Cerebellar nuclear complex (tissue), 1 donor: ENCODE measurements at places on chromosomes 4 and X.

GRCh38 chr4:121485190-121485804 lies 104.5 kb upstream of the QRFPR start:
- DNase-seq, result no peak

DNA sequence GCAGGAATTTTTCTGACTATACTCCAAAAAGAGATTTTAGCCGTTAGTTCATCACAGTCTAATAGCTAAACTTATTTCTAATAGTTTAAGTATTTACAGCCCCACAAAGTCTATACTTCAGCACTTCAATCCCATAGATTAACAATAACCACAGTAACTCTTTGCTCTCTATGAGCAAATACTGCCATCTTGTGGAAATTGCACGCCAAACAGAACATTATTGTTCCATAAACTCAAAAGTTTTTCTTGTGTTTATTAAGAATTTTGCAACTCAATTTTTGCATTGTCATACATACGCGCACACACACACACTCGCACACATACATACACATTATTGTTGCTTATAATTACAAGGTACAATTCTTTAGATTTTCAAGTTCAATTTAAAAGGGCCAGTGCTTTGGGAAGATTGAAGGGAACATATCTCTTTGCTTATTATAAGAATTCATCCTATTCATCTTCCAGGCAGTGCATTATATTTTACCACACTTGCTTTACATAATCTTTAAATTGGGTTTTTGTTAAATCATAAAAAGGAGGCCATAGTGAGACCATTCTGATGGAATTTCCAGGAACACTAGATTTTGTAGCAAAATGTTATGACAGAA lies 63.8 kb upstream of the ATOH1 start:
- no peak for DNase-seq

DNA sequence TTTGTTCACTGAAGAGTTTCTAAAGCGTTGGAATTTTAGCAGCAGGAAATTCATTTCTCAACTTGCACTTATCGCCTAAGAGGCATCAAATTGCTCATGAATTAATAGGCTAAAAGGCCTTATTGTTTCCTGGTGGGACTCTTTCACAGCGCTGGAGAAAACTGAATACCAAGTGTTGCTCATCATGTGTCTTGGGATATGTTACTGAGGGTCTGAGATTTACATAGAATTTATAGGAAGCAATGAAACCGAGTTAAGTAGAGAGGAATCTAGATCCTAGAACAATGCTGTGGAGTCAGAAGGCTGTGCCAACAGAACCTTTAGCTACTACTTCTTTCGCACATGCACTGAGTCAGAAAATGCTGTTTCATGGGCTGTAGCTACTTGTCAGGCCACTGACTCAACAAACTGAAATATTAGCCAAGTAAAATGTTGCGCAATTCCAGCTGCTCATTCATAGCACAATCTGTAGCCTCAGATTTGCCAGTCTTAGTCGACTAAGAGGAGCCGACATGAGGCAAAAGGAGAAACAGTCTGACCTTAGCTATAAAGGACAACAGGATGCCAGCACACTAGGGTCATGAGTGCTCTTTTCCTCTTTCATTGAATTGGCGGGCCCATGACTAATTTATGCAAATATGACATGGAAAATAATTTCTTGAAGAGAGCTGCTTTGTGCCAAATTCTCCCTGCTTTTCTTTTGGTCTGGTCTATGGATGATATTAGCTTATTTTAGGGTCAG lies 35.9 kb upstream of the CXCL8 start:
- no peak for DNase-seq

DNA sequence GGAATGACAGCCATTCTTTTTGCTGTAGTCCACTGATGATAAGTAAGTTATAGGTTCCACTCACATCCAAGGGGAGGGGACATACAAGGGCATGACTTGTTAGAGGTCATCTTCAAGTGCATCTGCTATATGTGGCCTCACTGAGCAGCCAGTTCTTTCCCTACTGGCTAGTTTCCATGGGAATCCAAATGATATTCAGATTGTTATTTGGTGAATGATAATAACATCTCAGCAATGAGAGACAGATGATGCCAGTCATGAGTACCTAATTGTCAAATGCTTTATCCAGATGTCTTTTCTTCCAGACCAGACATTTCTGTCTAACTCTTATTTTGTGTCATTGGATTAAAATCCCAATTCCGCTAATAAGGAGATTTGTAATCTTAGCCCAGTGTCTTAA lies 460.4 kb upstream of the BOD1L1 start:
- no peak for DNase-seq

- DNase-seq, result no peak
These were observed 446.3 kb downstream of the TRAM1L1 start for GRCh38 chr4:116639070-116639577.

- DNase-seq, result no peak
These were observed 280.8 kb upstream of the NOCT start for GRCh38 chr4:138734746-138735145.

- DNase-seq, result no peak
These were observed 237.2 kb downstream of the FAT4 start for GRCh38 chr4:125551967-125552366.

DNA sequence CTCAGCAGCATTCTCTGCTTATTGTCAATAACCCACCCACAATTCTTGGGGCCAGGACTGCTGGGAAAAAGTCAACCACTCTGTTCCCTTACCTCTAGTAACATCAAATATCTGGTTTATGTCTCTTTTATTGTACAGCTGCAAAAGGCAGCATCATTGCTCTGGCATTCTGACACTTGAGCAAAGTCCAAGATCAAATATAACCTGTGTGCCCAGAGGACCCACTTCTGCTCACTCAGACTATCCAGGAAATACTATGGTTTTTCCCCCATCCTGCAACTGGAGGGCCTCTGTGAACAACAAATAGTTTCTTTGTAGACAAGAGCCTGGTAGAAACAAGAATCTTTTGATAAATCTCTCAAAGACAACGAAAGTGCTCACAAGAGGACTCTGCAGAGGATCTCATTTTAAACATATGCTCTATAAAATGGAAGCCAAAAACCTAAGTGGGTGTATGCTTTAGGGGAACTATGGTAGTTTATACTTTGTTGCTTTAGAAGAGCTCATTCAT lies 154.7 kb downstream of the RAB28 start:
- no peak for DNase-seq

DNA sequence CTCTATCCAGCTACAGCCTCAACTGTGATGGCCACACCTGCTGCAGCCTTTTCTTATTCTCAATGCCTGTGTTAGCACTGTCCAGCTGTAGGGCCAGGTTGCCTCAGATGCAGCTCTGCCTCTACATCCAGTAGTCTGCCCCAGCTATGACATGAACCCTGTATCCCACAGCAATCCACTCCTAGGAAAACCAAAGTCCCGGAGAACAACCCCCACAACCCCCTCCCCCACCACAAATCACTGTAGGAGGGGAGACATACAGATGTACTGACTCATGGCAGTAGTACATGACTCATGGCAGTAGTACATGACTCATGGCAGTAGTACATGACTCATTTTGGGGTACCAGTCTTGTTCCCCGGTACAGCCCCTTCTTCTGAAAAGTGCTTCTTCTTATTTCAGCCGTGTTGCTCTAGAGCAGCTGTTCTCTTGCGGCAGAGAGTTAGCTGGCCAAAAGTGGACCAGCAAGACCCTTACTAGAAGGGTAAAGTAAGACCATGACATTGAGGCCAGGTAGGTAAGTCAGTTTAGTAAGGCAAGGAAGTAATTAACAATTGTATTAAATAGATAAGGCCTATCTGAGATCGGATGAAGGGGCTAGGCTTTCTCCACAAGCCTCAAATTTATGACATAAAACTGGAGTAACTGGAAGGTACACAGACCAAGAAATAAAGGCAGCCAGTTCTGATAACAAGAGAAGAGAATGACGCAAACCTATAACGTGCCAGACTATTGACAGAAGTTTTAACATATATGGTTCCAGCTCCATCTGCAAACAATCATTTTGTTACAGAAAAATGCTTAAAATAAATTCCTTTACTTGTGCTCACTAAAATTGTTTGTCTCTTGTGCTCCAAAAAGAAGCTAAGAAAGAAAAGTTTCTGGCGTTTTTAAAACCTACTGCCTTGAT lies 221.4 kb downstream of the TACR3 start:
- no peak for DNase-seq

- DNase-seq, result no peak
These were observed 52.8 kb downstream of the FAM47C start for GRCh38 chrX:37060999-37061398.

DNA sequence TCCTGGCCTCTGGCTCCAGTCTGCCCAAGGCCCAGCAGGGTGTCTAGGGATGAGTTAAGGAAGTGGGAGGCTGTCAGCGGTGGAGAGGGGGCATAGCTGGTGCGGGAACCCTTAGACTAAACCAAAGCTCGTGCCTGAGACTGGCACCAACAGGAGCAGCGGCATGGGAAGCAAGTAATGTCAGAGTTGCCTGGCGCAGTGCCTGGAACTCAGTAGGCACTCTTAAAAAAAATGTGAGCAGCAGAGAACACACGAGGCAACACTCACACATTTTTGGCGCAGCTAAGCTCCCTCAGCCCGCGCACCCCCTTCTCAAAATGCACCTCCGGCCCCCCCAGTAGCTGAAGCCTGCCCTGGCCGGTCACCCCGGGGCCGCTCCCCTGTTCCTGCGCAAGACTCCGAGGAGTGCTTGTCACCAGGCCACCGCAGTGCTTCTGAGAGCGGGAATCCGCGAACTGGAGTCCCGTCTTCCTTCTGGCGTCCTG lies 583 bp downstream of the GABRE start:
- no peak for DNase-seq

DNA sequence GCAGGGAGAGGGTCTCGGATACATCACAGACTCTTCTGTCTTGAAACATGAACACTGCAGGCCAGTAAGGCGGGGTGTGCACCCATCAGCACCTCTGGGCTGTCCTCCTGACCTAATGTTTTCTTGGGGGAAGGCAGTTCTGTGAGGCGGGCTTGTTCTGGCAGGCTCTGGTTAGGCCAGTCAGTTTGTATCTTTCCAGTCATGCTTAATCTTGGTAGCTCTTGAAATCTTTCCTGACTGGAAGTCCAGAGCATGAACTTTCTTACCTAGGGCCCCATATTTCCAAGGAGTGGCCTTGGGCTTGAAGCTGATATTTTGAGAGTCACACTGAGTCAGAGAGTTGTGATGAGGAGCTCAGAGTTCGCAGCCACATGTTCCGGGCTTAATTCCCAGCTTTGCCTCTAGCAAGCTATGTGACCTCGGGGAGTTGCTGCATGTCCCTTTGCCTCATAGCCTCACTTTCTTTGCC lies 54.2 kb upstream of the RASSF6 start:
- no peak for DNase-seq

- DNase-seq, result no peak
These were observed 29.8 kb upstream of the SMAD1 start for GRCh38 chr4:145451895-145452294.

- no peak for DNase-seq
These were observed 329.4 kb downstream of the NAF1 start for GRCh38 chr4:162837241-162837640.

- DNase-seq, result no peak
These were observed 25.0 kb downstream of the TACC3 start for GRCh38 chr4:1746265-1746691.

- no peak for DNase-seq
These were observed 150.6 kb upstream of the MBNL3 start for GRCh38 chrX:132639446-132639845.

DNA sequence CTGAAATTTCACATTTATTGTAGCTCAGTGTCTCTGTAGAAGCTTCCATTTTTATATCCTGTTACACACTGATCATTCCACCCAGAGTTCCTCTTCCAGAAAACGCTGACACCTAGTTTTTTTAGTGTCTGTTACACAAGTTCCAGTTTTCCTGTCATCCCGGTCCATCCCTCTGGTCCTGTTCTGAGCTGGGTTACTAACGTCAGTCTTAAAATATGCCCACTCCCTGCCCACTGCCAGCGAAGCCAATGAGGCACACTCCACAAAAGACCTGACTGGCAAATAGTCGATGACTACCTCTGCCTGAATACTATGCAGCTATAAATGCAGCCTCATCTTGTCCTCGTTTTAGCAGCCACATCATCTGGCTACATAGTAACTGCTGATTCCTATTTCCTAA lies 30.9 kb upstream of the DDX3X start:
- DNase-seq, result no peak
